ENCODE measurements at places on chromosomes 6 and 20.

DNA sequence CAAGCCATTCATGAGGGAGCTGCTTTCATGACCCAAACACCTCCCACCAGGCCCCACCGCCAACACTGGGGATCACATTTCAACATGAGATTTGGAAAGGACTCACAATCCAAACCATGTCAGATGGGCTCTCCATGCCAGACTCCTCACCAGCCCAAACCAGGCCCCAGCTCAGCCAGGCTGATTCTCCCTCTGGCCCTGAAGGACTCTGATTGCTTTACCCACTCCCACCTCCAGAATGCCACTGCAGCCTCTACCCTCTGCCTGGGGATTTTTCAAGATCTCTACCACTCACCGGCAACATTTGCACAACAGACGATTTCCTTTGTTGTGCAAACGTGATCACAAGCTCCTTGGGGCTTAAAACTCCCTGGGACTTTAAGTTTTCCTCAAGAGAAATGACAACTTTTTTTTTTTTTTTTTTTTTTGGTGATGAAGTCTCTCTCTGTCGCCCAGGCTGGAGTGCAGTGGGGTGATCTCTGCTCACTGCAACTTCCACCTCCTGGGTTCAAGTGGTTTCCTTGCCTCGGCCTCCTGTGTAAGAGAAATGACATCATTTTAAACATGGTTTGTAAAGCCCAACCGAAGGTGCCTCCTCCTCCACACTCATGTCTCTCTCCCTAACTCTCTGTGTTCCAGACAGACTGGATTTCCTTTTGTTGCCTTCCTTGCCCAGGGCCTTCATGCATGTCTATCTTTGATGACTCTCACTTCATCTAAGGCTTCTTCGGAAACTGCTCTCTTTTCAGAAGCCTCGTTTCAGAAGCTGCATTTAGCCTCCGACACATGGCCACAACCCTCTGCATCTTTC lies 147.0 kb downstream of the CDH26 start:
- no peak overlapping the region for H3K4me3 ChIP-seq
- DNase-seq: no peak
- peaks cover 5% of the 10 kb centered on the region for H3K4me1 ChIP-seq
- no peaks in the 10 kb centered on the region for H3K36me3 ChIP-seq
- H3K27ac ChIP-seq: no peak overlapping the region

DNA sequence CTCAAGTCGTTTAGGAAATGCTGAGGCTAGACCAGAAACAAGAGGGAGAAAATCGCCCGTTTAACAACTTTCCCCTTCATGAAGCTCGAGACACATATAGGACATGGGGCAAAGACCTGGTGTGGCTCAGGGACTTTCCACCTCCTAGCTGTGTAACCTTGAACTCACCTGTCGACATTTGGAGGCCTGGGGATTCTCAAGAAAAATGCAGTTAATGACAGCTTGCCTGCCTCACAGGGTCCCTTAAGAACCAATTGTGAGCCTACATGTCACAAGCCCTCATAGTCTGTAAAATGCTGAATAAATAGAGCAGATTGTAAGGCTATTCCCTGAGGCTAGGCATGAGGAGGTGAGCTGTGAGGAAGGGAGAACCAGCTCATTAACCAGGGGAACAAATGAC lies 35.1 kb downstream of the MGME1 start:
- H3K36me3 ChIP-seq: no peaks in the 10 kb centered on the region
- peaks cover 6% of the 10 kb centered on the region for H3K4me1 ChIP-seq
- no peak overlapping the region for H3K4me3 ChIP-seq
- no peaks in the 10 kb centered on the region for H3K27me3 ChIP-seq

DNA sequence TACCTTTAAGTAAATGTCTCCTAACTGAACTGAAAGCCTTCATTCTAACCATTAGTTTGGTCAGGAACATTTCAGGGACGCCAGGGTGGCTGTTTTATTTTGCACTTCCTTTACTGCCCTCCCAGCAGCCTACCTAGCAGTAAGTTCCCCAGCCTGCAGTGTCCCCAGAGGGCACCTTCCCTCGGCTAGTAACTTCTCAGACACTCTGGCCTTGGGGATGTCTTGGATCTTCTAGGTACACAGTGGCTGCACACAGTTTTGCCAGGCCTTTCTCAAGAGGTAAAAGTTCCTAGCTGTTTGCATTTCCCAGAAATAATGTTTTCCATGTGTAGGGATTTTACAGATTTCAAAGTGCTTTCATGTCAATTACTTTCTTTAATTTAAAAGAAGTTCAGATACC lies 378 bp upstream of the LAMA2 start:
- no peak for DNase-seq
- peaks cover 5% of the 10 kb centered on the region for H3K27me3 ChIP-seq
- H3K36me3 ChIP-seq: no peaks in the 10 kb centered on the region
- peaks cover 4% of the 10 kb centered on the region for H3K4me1 ChIP-seq
- no peak overlapping the region for H3K27ac ChIP-seq
- no peak overlapping the region for H3K4me3 ChIP-seq

- no peak for DNase-seq
- no peak overlapping the region for H3K4me3 ChIP-seq
- no peak overlapping the region for H3K27ac ChIP-seq
Observed at GRCh38 chr6:142300302-142300701, 1.5 kb upstream of the ADGRG6 start.

GRCh38 chr6:37020381-37020780 lies 14.9 kb downstream of the FGD2 start:
- H3K27ac ChIP-seq: no peak overlapping the region
- H3K4me3 ChIP-seq: no peak overlapping the region
- no peak for DNase-seq

DNA sequence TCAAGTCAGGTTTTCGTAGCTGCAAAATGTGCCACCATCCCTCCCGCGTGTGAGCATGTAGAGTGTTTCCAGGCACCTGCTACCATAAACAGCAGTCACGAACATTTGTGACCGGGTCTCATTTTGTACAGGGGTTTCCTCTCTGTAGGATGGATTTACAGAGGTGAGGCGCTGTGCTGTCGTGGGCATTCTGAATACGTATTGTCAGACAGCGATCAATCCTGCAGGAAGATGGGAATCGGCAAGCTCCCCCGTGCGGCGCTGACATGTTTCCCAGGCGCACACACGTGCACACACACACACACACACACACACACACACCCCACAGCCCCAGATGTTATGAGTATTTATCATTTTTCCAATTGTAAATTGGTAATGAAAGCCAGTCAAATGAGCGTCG lies 15.8 kb downstream of the ANKRD60 start:
- no peak for DNase-seq
- H3K4me1 ChIP-seq: no peaks in the 10 kb centered on the region
- no peak overlapping the region for H3K27ac ChIP-seq

DNA sequence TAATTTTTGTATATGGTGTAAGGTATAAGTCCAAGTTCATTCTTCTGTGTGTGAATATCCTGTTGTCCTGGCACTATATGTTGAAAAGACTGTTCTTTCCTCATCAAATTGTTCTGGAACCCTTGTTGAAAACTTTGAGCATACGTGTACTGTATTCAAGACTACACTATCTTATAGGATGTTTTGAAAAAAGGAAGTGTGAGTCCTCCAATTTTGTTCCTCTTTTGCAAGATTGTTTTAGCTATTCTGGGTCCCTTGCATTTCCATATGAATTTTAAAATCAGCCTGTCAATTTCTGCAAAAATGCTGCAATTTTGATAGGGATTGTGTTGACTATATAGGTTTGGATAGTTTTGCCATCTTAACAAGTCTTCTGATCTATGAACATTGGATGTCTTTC lies 195.2 kb downstream of the BACH2 start:
- H3K4me1 ChIP-seq: peaks cover 7% of the 10 kb centered on the region
- H3K27ac ChIP-seq: no peak overlapping the region
- H3K27me3 ChIP-seq: no peaks in the 10 kb centered on the region
- H3K4me3 ChIP-seq: no peak overlapping the region
- no peak for DNase-seq

GRCh38 chr6:122553697-122554096 lies 56.5 kb upstream of the PKIB start:
- no peak overlapping the region for H3K27ac ChIP-seq
- H3K36me3 ChIP-seq: no peaks in the 10 kb centered on the region
- DNase-seq: no peak

DNA sequence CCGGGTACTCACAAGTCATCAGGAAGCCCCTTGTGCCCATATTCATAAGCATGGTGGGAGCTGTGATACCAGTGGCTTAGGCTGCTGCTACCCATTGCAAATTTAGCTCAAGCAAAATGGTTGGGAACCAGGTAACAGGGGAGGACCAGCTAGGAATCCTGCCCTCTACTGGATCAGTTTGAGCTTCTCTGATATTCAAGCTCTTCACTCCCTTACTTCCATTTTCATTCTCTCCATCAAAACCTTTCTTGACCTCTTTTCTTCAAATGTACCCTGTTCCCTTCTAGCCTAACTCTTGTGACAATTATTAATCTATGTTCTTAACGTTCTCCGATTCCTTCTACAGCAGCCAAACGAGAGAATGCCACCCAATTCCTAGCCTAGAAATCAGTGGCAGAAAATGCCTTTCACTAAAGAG lies 9.7 kb downstream of the NOL7 start:
- H3K27ac ChIP-seq: no peak overlapping the region
- no peaks in the 10 kb centered on the region for H3K27me3 ChIP-seq
- H3K4me1 ChIP-seq: peaks cover 5% of the 10 kb centered on the region
- peaks cover 98% of the 10 kb centered on the region for H3K36me3 ChIP-seq
- DNase-seq: no peak
